Transverse colon (tissue), 4 donors: ENCODE measurements at places on chromosomes 16 and 17.

DNA sequence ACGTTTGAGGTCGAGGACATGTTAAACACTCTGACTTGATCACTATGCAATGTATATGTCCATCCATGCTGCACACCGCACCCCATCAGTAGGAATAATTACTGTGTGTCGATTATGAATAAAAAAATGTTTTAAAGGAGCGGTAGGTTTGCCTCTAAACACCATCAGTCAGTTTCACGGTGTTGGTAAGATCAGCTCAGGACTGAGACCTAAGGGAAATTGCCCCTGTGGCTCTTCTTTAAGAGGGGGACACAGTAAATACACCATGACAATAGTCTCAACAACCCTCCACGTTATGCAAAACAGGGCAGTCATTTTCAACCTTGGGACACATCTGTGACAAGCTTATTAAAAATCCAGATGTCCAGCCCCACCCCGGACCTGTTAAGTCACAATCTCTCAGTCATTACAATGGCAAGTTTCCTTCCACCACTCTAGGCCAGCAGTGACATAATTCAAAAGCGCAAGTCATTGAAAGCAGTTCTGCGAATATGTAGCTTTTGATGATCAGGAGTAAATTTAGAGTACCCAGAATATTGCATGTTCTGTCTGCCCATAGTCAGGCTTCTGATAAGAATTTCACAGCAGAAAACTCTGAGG lies 1.2 kb downstream of the ATMIN start:
- no peak for DNase-seq

GRCh38 chr16:49822649-49823370 lies 33.1 kb downstream of the ZNF423 start:
- no peak for DNase-seq

DNA sequence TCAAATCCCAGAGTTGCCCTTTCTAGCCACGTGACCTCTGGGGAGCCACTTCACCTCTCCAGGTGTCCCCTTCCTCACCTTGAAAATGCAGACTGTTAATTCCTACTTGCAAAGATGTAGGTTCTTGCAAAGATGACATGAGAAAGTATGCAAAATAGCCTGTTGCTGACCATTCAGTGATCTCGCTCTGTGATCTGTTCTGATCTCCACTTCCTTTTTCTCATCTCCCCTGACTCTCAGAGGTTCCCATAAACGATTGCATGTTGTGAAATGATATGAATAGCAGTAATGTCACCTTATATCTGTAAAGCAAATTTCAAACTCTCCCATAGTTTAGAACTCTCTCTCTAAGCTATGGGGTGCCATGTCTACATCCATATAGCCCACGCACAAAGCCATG lies 182.3 kb downstream of the TMEM132E start:
- DNase-seq = no peak

- no peak for DNase-seq
Observed at GRCh38 chr17:66695098-66695497, 139.8 kb upstream of the CACNG5 start.

DNA sequence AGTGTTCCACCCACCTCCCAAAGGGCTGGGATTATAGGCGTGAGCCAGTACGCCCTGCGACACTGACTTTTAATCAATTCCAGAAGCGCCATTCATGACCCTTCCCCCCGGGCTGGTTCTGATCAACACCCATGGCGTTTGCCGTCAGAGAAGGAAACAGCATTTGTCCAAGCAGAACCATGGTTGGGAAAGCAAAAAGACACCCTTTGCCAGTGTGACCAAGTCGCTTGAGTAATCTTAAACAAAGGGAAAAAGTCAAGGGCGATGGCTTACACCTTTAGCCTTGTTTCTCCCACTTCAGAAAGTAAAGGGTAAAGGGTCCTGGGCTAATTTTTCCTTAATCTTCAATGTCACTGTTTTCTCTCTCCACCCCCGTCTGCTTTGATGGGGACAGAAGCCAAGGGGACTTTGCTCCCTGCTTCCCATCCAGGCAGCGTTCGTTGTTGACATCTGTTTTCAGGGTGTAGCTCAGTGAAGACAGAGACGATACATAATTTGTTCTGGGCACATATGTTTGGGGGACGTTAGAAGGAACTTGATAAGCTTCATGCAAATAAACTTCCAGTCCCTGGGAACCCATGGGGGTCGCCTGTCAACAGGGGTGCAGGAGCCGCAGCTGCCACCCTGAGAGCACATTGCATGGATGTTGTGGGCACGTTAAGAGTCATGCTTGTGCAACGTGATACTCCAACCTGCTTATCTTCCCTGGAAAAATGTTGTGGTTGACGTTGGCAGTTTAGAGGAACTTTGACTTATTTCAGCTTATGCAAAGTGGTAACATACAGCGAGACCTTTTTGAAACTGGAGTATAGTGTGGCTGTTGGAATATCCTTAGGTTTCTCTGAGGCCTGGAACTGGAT lies 50.6 kb upstream of the TANGO6 start:
- DNase-seq = peak; percentile 68

DNA sequence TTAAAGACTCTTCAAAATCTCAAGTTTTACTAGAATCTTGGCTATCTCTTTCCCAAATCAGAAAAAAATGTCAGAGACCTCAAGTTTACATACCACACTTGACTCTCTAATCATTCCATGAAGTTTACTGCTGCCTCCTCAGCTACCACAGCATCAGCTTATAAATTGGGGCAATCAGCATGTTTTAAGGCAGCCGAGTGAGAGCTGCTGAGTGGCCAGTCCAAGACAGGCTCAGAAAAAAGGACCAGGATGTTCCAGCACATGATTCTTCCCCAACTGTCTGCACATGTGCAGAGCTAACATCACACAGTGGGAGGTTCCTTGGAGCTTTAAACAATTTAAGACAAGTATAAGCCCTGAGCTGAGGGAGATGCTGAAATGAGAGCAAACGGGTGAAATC lies 140.6 kb upstream of the NUDT7 start:
- no peak for DNase-seq

- DNase-seq = peak; percentile 27
Observed at GRCh38 chr16:78984324-78984723, 616.2 kb downstream of the MAF start.

GRCh38 chr17:31224366-31224765 lies 72.7 kb downstream of the OMG start:
- DNase-seq = no peak

DNA sequence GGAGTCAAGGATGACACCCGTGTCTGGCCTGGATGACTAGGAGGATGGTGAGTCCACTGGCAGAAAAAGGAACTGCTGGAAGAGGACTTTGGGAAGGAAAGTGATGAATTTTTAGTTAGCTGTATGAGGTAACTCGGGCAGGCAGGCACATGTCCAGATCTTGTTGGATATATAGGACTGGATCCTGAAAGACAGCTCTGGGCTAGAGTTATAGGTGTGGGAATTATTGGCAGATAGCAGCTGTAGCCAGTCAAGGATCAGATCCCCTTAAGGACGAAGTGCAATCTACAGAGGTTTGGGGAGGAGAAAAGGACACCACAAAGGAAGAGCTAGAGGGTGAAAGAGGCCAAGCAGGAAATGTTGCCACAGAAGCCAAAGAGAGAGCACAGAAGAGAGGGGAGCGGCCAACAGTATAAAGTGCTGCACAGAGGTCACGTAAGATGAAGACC lies 10.1 kb downstream of the CYB5D1 start:
- no peak for DNase-seq

GRCh38 chr17:80817321-80817845 lies 174.3 kb upstream of the CHMP6 start:
- DNase-seq = no peak

- no peak for DNase-seq
Observed at GRCh38 chr16:81539009-81539758, 94.6 kb downstream of the CMIP start.

DNA sequence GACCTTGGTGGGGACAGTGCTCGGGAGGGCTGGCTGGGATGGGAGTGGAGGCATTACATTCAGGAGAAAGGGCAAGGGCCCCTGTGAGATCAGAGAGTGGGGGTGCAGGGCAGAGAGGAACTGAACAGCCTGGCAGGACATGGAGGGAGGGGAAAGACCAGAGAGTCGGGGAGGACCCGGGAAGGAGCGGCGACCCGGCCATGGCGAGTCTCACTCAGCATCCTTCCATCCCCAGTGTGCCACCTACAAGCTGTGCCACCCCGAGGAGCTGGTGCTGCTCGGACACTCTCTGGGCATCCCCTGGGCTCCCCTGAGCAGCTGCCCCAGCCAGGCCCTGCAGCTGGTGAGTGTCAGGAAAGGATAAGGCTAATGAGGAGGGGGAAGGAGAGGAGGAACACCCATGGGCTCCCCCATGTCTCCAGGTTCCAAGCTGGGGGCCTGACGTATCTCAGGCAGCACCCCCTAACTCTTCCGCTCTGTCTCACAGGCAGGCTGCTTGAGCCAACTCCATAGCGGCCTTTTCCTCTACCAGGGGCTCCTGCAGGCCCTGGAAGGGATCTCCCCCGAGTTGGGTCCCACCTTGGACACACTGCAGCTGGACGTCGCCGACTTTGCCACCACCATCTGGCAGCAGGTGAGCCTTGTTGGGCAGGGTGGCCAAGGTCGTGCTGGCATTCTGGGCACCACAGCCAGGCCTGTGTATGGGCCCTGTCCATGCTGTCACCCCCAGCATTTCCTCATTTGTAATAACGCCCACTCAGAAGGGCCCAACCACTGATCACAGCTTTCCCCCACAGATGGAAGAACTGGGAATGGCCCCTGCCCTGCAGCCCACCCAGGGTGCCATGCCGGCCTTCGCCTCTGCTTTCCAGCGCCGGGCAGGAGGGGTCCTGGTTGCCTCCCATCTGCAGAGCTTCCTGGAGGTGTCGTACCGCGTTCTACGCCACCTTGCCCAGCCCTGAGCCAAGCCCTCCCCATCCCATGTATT lies 1.1 kb downstream of the CSF3 start:
- DNase-seq = no peak

DNA sequence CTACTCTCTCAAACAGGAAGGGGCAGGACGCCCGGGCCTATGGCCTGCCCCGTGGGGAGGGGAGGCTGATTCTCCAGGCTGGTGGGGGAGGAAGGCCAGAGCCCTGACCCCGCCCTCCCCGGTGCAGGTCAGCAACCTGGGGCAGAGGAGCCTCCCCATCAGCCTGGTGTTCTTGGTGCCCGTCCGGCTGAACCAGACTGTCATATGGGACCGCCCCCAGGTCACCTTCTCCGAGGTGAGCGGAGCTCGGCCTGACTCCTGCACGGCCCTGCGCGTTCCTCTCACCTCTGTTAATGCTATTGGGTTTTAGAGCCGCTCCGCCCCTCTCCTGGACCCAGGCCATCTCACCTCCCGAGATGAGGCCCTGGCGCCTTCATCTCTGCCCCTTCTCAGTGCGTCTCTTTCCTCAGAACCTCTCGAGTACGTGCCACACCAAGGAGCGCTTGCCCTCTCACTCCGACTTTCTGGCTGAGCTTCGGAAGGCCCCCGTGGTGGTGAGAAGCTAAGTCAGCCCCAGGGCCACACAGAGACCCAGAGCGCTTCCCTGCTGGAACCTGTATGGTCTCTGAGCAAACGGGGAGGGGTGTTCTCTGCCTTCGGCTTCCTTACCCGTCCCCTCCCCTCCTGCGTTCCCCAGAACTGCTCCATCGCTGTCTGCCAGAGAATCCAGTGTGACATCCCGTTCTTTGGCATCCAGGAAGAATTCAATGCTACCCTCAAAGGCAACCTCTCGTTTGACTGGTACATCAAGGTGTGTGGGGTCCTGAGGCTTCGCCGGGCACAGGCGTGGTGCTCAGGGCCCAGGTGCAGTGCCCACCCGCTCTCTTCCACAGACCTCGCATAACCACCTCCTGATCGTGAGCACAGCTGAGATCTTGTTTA lies 25.1 kb upstream of the ITGAX start:
- DNase-seq = no peak

GRCh38 chr16:89241187-89242007 lies 23.9 kb downstream of the ZNF778 start:
- DNase-seq = peak; percentile 74
